ENCODE measurements at places on chromosomes 4 and X.

DNA sequence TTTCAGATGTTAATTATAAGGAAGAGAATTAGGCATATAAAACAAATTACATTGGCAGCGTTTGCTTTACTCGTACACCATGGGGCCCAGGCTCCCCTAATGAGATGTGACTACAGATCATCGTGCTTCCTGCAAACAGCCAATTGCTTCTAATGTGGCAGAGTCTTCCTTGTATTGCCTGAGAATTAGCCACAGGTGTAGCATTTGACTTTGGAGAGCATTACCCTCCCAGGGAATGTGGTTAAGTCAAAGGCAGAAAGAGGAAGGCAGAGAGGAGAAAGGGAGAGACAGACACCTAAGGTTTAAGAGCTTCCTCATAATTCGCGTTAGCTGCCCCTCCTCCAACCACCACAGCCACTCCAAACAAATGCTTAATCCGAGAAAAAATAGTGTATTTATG lies 97.0 kb downstream of the MID1IP1 start:
- no peak for DNase-seq

DNA sequence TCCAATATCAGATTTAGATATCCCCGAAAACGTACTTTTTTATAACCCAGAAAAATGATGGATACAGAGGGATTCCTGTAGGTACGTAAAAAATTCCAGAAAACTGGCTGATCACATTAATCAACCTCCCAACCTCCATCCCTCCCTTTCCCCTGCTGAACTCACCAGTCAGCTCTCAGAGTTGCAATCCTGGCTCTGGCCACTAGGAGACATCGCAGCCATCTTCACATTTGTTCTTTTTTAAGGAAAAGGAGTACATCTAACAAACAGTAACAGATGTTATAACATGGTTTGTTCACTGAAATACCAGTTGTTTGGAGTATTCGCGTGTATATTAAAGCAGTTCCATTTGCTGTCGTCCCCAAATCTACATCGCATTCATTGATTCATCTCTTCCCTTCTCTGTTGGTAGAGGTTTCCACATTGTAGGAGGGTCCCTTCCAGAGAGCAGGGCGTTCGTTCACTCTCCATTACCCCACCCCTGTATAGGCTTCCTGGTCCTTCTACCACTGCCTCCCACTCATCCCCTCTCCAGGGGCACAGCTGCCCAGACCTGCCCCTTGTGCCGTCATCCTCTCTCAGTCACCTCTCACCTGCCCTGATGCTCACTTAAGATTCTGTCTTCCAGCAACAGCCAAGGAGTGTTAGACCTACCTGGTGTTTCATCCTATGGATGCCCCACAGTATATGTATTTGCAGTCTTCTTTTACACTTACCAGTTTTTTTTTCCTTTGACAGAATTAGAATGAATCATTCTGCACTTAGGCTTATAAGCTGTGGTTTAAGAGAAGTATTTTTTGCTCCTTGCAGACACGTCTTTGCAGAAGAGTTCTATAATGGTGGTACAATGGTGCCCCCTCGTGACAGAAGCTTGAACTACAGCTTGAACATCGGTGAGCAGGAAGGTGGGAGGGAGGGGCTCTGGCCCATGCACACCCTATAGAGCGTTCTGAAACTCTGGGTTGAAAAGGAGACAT lies 36.8 kb upstream of the RAB40AL start:
- peak; percentile 15 for DNase-seq

GRCh38 chr4:118682928-118683327 lies 2.3 kb upstream of the METTL14 start:
- DNase-seq = no peak

DNA sequence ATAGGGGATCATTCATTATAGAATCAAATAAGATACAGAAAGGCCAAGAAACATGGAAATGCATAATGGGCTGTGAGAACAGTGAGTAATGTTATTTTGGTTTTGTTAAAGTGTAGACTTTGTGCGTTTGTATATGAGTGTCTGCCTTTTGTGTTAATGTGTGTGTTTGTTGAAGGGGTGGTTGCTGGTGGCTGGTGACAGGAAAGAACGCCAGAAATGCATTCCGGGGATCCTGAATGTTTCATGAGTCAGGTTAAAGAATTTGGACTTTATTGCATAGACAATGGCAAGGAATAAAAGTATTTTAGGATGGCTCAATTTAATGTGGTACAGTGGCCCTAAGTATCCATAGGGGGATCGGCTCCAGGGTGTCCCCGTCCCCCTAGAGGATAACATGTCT lies 1228.9 kb downstream of the PCDH7 start:
- no peak for DNase-seq

DNA sequence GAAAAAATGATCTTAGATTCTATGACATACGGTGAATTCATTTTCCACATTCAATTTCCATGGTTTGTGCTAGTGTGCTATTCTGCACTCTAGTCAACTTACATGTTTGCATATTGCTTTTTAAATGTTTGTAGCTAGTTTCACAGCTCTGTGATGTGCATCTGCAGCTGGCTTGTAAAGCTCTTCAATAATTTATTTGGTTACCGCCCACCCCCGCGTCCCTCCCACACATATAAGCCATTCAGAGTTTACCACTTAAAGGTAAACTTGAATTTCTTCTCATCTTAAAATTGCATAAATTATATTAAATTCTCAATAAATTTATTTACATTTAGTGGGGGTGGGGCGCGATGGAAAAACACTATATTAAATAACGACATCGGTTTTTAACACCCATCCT lies 291 bp upstream of the NBDY start:
- DNase-seq = no peak

- DNase-seq = no peak
Observed at GRCh38 chr4:85372966-85373365, 102.0 kb upstream of the ARHGAP24 start.

GRCh38 chr4:147122685-147123084 lies 177.0 kb upstream of the TTC29 start:
- DNase-seq = no peak

DNA sequence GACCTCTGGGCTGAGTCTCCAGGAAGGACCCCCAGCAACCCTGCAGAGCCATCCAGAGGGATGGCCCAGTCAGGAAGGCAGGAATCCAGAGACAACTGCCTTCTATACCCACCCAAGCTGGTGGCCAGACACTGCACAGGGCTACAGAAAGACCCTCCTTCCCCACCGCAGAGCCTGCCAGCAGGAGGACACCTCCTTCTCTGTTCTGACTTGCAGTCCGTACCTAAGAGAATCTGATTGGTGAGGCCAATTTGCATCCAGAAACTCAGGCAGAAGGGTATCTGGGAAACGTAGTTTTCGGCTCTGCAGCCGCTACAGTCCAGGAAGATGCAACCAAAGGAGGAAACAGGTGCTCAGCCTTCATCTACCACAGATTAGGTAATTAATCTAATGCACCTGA lies 155.4 kb upstream of the FRG1 start:
- no peak for DNase-seq

DNA sequence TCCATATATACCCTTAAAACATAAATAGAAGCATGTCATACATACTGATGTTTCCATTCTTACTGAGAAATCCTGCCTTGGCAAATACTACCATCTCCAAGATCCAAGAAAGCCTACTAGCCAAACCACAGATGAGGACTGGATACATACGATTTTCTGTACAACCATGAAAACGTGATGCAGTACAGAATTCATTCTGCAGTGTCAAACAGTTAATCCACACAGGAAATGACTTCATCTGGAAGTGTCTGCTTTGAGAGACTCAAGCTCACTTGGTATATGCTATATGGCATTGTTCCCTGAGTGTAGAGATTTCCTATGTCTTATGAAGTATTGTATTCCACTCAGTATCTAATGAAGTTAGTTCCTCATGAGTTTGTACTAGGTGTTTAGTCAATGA lies 94.3 kb downstream of the CT47B1 start:
- no peak for DNase-seq

- no peak for DNase-seq
Observed at GRCh38 chr4:109801895-109802319, at the start of gene CFI. TSS of gene CFI (minus strand) at chr4:109801999. CDS start at chr4:109801971, 28 bp downstream.

DNA sequence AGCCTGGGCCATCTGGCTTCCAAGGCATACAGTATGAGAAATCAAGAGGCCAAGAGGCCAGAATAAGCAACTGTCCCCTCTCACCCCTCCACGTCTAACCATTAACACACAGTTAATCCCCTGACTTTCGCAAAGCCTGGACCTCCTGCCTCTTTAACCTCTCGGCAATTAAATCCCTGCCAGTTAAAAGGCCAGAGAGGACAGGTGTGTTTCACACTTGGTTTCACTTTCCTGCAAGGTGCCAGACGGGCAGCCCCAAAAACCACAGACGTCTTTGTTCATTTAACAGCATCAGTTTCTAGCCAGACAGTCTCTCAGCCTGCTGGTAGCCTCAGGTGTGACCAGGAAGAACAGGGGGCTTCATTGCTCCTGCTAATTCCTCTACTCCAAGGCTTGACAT lies 91.1 kb upstream of the KIT start:
- DNase-seq = no peak

DNA sequence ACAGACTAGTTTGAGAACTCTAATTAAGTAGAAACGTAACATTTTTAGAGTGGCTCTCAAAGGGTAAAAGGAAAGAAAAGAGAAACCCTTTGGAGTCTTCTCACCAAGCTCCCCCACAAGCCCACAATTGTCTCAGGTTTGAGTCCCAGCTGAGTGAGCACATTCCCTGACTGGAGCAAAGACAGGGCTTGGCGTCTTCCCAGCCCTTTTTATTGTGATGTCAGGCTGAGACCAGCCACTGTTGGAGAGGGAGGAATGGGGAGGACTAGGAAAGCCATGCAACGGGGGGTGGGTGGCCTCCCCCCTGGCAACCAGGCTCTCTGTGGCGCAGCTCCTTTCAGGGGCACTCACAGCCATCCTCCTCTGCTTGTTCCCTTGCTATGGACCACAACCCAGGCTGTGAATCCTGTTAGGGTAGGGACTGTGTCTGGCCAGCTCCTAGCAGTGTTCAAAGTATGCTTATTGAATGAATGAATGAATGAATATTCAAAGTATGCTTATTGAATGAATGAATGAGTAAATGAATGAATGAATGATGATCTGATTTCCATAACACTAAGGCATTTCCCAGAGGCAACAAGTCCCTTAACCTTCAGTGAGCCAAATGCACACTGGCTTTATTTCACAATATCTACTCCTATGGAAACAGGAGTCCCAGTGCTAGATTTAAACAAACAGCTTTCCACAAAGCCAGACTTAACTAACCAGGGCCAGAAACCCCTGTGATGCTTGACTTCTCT lies 413.3 kb downstream of the MID1IP1 start:
- no peak for DNase-seq

GRCh38 chr4:79083406-79084010 lies 144.3 kb upstream of the PAQR3 start:
- no peak for DNase-seq
